ENCODE measurements at places on chromosomes 4 and X.
A peak's percentile ranks its signal among the peaks of the same experiment; 100 is the strongest.

DNA sequence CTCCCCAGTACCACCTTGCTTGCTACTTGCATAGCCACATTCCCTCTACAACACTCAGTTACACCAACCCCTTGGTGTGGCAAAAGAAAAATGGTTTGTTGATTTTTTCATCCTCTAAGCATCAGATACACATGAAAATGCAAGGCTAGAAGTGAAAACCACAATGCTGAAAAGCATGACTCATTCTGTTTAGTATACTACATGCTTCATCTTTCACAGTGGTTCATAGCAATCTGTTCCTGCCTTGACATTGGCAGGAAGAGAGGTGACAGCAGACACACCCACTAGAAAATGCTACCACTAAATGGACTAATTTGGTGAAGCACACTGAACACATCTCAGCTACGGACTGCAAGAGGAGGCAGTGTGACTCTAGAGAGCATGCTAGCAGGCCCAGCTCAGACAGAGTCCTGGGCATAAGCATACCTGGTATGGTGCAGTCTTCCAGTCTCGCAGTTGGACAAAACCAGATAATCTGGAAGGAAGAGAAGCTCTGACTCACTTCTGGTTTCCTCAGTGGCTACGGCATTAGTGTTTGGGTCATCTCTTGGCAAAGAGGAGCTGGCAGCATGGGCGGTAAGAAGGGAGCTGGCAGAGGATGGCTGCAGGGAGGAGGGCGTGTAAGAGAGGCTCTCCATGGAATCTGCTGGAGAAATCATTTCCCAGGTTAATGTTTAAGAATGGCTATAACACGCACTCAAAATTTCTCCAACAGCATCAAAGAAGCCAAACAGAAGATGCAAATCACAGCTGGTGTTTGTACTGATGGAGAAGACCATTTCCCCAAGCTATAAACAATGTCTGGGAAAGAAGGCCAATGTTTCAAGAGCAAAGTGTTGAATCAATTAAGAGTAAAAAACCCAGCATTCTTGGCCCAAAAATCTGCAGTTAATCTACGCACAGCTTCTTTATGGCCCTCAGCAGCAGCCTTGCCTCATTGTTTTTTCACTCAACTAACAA, 37.8 kb downstream of the GAB3 start:
- DNase-seq, result peak; percentile 72

DNA sequence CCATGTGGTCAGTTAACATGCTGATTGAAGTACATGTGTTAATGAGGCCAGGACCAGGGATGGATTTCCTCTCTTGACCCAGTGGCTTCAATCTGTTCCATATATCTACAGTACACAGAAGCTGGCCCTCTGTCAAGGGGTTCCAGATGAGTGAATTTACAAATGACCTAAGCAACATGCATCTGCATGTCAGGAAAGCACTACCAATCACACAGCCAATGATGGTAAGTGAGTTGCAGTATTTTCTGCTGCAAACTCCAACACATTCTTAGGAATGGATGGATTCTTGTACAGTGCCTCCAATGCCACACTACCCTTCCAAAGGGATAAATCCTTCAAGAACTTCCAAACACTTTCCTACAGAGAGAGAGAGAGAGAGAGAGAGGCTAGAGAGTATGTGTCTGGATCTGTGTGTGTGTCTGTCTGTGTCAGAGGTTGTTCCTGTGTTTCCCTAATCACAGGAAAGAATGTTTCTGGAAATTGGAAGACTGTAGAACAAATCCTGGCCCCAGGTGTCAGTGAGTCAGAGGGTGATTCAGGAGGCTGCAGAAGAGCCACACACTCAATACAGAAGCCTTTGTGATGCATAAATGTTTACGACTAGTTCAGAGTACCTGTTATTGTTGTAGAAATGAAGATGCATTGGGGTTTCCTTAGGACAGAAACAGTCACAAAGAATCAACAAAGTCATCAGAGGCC, 107.5 kb downstream of the GUCY2F start:
- DNase-seq, result no peak

GRCh38 chr4:25723409-25723808, 67.8 kb downstream of the SLC34A2 start:
- no peak for DNase-seq

DNA sequence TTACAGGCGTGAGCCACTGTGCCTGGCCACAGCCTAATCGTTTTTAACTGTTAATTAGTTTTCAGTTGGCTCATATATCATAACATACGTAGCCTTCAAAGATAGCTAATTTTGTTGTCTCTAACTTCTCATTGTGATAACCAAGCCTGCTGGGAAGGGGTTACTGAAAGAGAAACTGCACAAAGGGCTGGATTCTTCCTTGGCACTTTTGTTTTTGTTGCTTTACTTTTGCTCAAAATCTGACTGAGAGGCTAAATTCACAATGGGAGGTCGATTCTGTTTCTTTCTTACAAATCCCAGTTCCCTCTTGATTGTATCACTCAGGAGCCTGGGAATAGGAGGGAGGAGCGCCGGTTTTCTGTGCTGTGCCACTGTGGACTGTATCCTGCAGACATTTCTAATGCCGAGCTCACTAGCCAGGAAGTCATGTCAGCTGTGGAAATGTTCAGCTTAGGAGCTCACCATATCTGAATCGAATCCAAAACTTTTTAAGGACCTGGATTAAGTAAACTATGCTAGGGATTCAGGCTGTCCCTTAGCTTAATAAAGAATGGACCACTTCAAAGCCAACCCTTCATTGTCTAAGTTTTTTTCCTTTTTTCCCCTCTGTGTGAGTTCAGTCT, 120.5 kb upstream of the FAT1 start:
- no peak for DNase-seq

DNA sequence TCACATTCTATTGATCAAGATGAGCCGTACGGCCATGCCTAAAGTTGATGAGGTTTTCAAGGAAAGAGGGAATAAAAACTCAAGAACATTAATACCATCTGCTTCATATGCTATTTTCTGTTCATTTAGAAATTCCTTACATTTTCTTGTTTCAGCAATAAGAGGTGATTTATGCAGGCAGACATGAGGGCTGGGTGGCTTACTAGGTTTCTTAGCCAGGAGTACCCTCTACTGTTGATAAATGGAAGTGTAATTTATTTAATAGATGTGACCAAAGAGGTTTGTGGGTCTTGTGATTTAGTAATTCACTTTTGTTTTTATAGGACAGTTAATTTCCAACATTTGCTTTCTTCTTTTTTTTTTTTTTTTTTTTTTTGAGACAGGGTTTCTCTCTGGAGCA, 6.4 kb upstream of the SMIM9 start:
- no peak for DNase-seq

GRCh38 chr4:158590824-158591223, 69.1 kb downstream of the RXFP1 start:
- DNase-seq, result no peak

- no peak for DNase-seq
Observed at GRCh38 chrX:132206259-132206658, 13.0 kb downstream of the RAP2C start.

GRCh38 chr4:2792711-2793585, at the start of gene SH3BP2:
Gene SH3BP2, plus strand, starts transcription at chr4:2793085. Its CDS starts 27,533 bp downstream, at chr4:2820618.
- DNase-seq, result no peak

- no peak for DNase-seq
Observed at GRCh38 chr4:41814565-41814964, 66.0 kb upstream of the PHOX2B start.

DNA sequence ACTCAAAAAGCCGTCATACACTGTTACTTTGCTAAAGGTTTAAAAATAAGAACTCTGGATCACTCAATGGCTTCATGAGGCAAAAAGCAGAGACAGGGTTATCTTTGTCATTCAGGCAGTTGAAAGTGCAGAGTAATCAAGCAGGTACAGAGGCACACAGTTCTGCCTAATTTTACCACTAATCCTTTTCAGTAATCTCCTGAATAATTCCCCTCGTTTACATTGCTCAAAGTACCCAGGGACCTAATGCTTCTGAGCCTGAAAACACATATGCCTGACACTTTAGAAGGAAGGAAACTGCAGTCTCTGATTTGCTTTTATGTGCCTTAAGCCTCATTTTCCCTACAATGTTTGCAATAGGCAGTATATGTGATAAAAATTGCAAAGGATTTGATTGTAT, 71.4 kb upstream of the TRAM1L1 start:
- no peak for DNase-seq

DNA sequence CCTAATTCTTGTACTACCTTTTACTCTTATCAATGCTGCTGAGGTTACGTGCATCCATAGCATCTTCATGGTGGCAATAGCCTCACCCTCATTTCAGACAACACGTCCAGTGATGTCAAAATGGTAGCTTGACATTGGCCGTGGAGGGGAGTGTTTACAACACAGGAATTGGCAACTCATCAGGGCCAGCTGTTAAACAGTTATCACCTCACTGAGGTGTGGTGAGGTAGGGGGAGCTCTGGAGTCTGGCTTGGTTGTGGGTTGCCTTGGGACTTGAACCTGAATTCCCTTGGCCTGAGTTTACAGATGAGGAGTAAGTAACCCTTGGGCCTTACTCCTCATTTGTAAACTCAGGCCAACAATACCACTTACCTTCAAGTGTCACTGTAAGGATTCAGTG, 10.4 kb downstream of the SASH3 start:
- DNase-seq, result no peak

GRCh38 chr4:140673729-140674128, 82.5 kb downstream of the TBC1D9 start:
- no peak for DNase-seq

- DNase-seq, result no peak
Observed at GRCh38 chr4:150477869-150478268, 104.1 kb upstream of the MAB21L2 start.

- no peak for DNase-seq
Observed at GRCh38 chr4:68599150-68599549, 23.0 kb upstream of the UGT2B17 start.

GRCh38 chr4:121688261-121688660, 8.5 kb downstream of the ANXA5 start:
- DNase-seq, result no peak

DNA sequence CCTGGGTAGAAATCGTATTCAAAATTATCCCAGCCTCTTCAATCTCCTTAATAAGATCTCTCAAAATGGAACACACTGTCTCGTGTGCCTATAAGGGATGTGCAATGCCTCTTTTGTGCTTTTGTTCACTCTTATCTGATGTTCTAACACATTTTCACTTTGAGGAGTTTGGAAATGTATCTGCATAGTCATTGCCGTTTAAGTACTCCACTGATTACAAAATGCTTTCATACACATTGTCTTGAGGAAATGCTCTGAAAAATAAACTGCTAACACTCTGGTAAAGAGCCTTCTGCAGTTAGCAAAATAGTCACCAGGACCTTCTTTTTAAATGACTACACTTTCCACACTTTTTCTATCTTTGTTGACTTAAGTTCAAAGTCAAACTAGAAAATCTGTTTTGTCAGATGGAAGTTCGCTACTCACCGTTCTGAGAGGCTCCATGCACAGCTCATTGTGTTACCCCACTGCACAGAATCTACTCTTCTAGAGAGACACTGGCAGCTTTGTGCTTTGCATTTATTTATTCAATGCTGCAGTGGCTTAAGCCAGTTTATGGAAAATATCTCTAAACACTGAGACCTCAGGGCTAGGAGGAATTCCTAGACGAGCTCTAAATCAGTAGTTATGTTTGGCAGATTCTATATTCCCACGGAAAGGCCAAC, 159.0 kb downstream of the CHIC2 start:
- DNase-seq, result no peak

DNA sequence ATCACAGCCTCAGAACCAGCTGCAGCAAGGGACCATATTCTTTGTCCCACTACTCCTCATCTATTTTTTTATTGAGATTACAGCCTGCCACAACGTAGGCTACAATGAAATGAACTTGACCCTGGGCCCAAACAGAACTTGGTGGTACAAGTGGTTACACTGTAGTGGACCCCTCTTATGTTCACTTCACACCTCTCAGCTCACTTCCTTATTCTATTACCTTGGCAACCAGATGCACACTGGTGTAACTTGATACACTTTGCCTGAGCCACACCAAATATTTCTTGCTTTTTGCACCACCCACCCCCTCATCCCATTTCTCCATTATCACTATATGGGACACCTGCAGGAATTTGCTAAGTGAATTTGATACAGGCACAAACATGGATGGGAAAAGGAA, 105.8 kb downstream of the CXCL13 start:
- DNase-seq, result no peak

Measured in bone marrow (tissue), 2 donors.